Endodermal cell (in vitro differentiated cells): ENCODE measurements at places on chromosomes 6 and 20. TPM values are rescaled to one million over a fixed set of nuclear protein-coding genes. Genes with fewer than 3 reads are reported as not detected.

MCCD1 gene
- total RNA-seq, result not detected in 2 replicates

SLC16A10 gene
- total RNA-seq, result 13.8 and 14.2 TPM in 2 replicates

RTEL1 gene
- total RNA-seq, result 20.0 to 39.6 TPM (median 33.9 TPM) in 3 replicates

C4B gene
- total RNA-seq, result 3.2 and 3.7 TPM in 2 replicates

F13A1 gene
- 0.61 to 1.1 TPM (median 0.84 TPM) in 3 replicates for total RNA-seq

PTK7 gene
- 167 to 192 TPM (median 171 TPM) in 3 replicates for total RNA-seq

SYTL3 gene
- 0.20 and 0.79 TPM in 2 replicates for total RNA-seq

ANKRD66 gene
- total RNA-seq, result not detected in 3 replicates

SLC9A8 gene
- total RNA-seq, result 6.7 and 8.6 TPM in 2 replicates

MYMX gene
- 1.7 and 2.4 TPM in 2 replicates for total RNA-seq

ZNF165 gene
- 5.7 TPM in 2 replicates for total RNA-seq

EYA2 gene
- 18.0 and 20.5 TPM in 2 replicates for total RNA-seq

CST4 gene
- total RNA-seq, result 1.9 to 2.3 TPM in 2 of 3 replicates, not detected in the other

HRH3 gene
- total RNA-seq, result 0.16 TPM in 1 of 3 replicates, not detected in the others

BPIFA1 gene
- 1.4 and 2.3 TPM in 2 replicates for total RNA-seq

MUC22 gene
- not detected in 3 replicates for total RNA-seq

AKAP12 gene
- total RNA-seq, result 27.3 and 28.9 TPM in 2 replicates

ULBP3 gene
- 2.7 to 4.4 TPM (median 3.8 TPM) in 3 replicates for total RNA-seq

GPLD1 gene
- total RNA-seq, result 5.2 and 5.3 TPM in 2 replicates

SLC26A8 gene
- not detected in 2 replicates for total RNA-seq

GPSM3 gene
- total RNA-seq, result 12.9 TPM in 2 replicates

IL17F gene
- total RNA-seq, result not detected in 2 replicates

MRPS18A gene
- total RNA-seq, result 58.8 and 64.8 TPM in 2 replicates

HSPA12B gene
- 1.4 to 4.4 TPM (median 1.7 TPM) in 3 replicates for total RNA-seq

HUS1B gene
- total RNA-seq, result 0.70 and 1.1 TPM in 2 replicates

CYP24A1 gene
- not detected in 3 replicates for total RNA-seq

CALHM5 gene
- 0.14 and 0.20 TPM in 2 replicates for total RNA-seq

SMOC2 gene
- 0.45 TPM in 1 of 3 replicates, not detected in the others for total RNA-seq

THBS2 gene
- total RNA-seq, result 0.45 to 0.93 TPM in 2 of 3 replicates, not detected in the other

SIRPG gene
- not detected in 2 replicates for total RNA-seq

MSH5 gene
- 52.0 to 65.4 TPM (median 57.2 TPM) in 3 replicates for total RNA-seq

VSX1 gene
- total RNA-seq, result not detected in 2 replicates

NRSN1 gene
- 0.38 TPM in 1 of 2 replicates, not detected in the other for total RNA-seq

RAB44 gene
- not detected in 3 replicates for total RNA-seq

TCF21 gene
- total RNA-seq, result 0.11 TPM in 1 of 2 replicates, not detected in the other

SNX21 gene
- 12.8 to 18.0 TPM (median 14.8 TPM) in 3 replicates for total RNA-seq

WFDC13 gene
- total RNA-seq, result not detected in 2 replicates

CGA gene
- total RNA-seq, result not detected in 2 replicates

BTN1A1 gene
- not detected in 2 replicates for total RNA-seq

FGD2 gene
- total RNA-seq, result not detected in 3 replicates

DHX16 gene
- 33.9 and 34.5 TPM in 2 replicates for total RNA-seq

PTCHD4 gene
- total RNA-seq, result 0.11 to 0.12 TPM in 2 of 3 replicates, not detected in the other

BHLHE23 gene
- total RNA-seq, result not detected in 3 replicates

BNIP5 gene
- total RNA-seq, result not detected in 3 replicates

GPX5 gene
- total RNA-seq, result not detected in 3 replicates

PRICKLE4 gene
- 1.4 to 3.6 TPM (median 2.3 TPM) in 3 replicates for total RNA-seq

BFSP1 gene
- 9.4 and 12.0 TPM in 2 replicates for total RNA-seq

TFAP2C gene
- total RNA-seq, result 0.31 to 2.2 TPM (median 0.46 TPM) in 3 replicates

PCED1A gene
- total RNA-seq, result 40.5 to 46.5 TPM (median 45.6 TPM) in 3 replicates

COX7A2 gene
- total RNA-seq, result 441 to 472 TPM (median 449 TPM) in 3 replicates

LINC00237 gene
- total RNA-seq, result 1.3 and 2.0 TPM in 2 replicates

KIAA1755 gene
- not detected in 2 replicates for total RNA-seq

BPIFB1 gene
- 0.24 TPM in 1 of 3 replicates, not detected in the others for total RNA-seq

C20orf141 gene
- total RNA-seq, result not detected in 3 replicates
